Stromal cell of bone marrow (primary cell): ENCODE measurements at places on chromosomes 2 and 18.

DNA sequence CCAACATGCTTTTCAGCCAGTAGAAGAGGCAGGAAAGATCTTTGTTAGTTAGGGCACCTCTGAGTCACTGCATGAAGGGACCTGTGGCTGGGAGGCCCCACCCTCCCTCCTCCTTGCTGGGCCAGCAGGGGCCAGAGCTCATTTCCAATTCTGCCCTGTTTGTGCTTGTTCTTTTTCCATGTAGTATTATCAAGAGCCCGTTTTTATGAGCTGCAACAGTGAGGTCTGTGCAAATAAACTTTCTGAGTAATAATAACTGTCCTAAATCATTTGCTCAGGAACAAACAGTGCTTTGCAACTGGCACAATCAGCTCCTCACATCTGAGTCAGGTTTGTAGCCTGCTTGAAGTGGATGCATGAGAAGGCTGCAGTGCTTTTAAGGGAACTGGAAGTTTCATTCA lies 128.0 kb downstream of the ARL4C start:
- DNase-seq: no peak

- DNase-seq: no peak
Observed at GRCh38 chr2:33216508-33217182, 259.8 kb upstream of the RASGRP3 start.

DNA sequence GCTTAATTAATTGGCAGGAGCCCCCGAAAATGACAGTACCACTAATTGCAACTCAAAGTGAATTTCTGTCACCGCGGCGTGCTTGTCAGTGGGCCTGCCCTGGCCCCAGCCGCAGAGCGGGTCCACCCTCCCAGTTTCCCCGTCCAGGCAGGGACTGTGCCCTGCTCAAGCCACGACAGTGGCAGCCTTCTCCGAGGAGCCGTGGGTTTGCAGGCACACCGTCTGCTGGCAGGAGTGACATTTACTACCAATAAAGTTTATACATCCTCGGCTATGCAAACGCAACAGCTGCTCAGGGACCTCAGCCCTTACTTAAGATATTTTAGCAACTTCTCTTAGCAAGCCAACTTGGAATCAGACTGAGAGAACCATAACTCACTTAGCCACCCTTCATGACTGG lies 112.7 kb downstream of the GBX2 start:
- DNase-seq: no peak

- DNase-seq: no peak
Observed at GRCh38 chr2:236444187-236444586, 125.4 kb upstream of the ACKR3 start.

- DNase-seq: no peak
Observed at GRCh38 chr2:165647409-165647808, 146.6 kb downstream of the GALNT3 start.

DNA sequence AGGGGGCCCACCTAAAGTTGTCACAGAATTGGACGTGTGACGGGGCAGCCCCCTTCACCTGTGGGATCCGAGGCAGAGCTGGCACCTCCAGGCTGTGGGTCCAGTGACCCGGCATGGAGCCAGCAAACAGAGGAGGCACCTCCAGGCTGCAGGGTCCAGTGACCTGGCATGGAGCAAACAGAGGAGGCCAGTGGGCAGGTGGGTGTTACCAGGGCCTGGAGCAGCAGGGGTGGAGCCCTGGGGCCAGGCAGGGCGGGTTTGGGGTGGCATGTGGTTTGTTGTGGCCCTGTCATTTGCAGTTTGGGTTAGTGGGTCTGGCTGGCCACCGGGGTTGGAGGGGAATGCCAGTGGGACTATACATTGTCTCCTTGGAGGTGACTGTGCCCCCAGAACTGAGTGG lies 68.2 kb downstream of the HPCAL1 start:
- DNase-seq: no peak

- DNase-seq: peak; percentile 91
Observed at GRCh38 chr2:45315861-45316260, 295.2 kb downstream of the SRBD1 start.

GRCh38 chr18:68083131-68083530 lies 566.6 kb upstream of the DSEL start:
- peak; percentile 68 for DNase-seq

DNA sequence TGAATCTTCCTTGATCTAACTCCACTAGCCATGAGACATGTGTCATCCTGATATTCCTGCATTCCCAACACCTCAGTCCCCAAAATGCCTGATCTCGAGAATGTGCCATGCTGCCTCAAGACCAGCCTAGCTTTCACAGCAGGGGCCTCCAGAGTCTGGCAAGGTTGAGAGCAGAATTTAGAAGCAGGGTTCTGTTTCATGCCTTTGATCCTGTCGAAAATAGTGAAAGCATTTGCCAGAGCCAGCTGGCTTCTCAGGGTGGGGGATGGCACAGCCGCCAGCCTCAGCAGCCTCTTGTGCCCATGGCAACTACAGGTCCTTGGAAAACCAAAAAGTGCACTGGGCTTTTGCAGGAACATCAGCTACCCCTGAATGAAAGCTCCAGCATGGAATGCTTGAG lies 143.5 kb downstream of the RTN4 start:
- no peak for DNase-seq

DNA sequence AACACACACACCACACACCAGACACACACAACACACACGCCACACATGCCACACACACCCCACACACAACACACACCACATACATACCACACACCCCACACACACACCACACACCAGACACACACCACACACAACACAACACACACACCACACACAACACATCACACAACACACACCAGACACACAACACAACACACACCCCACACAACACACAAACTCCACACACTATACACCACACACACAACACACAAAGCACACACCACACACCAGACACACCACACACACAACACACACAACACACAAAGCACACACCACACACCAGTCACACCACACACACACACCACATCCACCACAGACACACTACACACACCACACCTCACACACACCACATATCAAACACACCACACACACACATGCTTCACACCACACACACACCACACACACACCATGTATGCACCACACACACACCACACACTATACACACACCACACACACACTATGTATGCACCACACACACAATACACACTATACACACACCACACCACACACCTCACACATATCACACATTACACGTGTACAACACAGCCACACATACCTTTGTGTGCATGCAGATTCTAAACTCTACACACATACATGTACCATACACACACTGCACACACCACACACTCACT lies 72.2 kb downstream of the TMEM18 start:
- DNase-seq: no peak

- DNase-seq: peak; percentile 18
Observed at GRCh38 chr18:34514238-34514637, 195.9 kb upstream of the DTNA start.

GRCh38 chr2:136126021-136126420 lies 8.1 kb upstream of the CXCR4 start:
- DNase-seq: no peak

DNA sequence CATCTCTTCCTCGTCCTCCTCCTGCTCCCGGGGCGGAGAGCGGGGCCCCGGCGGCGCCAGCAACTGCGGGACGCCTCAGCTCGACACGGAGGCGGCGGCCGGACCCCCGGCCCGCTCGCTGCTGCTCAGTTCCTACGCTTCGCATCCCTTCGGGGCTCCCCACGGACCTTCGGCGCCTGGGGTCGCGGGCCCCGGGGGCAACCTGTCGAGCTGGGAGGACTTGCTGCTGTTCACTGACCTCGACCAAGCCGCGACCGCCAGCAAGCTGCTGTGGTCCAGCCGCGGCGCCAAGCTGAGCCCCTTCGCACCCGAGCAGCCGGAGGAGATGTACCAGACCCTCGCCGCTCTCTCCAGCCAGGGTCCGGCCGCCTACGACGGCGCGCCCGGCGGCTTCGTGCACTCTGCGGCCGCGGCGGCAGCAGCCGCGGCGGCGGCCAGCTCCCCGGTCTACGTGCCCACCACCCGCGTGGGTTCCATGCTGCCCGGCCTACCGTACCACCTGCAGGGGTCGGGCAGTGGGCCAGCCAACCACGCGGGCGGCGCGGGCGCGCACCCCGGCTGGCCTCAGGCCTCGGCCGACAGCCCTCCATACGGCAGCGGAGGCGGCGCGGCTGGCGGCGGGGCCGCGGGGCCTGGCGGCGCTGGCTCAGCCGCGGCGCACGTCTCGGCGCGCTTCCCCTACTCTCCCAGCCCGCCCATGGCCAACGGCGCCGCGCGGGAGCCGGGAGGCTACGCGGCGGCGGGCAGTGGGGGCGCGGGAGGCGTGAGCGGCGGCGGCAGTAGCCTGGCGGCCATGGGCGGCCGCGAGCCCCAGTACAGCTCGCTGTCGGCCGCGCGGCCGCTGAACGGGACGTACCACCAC lies 2.1 kb downstream of the GATA6 start:
- DNase-seq: no peak

GRCh38 chr2:120453635-120453998 lies 107.7 kb downstream of the INHBB start:
- DNase-seq: no peak

DNA sequence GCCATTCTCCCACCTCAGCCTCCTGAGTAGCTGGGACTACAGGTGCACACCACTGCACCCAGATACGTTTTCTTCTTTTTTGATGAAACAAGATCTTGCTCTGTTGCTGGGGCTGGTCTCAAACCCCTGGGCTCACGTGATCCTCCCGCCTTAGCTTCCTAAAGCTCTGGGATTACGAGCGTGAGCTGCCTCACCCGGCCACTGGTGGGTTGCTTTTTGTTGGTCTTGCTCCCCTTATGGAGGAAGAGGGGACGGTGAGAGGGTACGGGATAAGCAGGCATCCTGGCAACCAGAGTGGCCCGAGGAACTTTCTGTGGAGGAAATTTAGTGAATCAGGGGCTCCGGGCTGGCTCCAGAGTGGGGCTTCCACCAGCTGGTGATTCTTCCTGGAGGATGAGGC lies 222.3 kb downstream of the HDAC4 start:
- no peak for DNase-seq

DNA sequence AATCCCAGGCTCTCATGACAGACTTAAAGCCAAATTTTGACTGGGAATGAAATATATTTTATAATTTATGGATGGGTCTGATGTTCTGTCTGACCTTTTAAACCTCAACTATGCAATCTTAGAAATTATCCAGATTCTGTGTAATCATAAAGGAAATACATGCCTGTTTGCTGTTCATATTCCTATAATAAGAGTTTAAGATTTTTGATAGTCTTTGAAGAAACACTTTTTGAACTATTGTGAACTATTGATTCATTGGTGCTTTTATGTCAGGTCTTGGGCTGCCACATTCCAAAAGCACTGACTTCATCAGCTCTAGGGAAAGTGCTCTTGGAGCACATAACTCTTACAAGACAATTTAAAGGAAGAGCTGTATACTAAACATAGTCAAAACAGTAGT lies 64.2 kb downstream of the CCDC150 start:
- DNase-seq: no peak

DNA sequence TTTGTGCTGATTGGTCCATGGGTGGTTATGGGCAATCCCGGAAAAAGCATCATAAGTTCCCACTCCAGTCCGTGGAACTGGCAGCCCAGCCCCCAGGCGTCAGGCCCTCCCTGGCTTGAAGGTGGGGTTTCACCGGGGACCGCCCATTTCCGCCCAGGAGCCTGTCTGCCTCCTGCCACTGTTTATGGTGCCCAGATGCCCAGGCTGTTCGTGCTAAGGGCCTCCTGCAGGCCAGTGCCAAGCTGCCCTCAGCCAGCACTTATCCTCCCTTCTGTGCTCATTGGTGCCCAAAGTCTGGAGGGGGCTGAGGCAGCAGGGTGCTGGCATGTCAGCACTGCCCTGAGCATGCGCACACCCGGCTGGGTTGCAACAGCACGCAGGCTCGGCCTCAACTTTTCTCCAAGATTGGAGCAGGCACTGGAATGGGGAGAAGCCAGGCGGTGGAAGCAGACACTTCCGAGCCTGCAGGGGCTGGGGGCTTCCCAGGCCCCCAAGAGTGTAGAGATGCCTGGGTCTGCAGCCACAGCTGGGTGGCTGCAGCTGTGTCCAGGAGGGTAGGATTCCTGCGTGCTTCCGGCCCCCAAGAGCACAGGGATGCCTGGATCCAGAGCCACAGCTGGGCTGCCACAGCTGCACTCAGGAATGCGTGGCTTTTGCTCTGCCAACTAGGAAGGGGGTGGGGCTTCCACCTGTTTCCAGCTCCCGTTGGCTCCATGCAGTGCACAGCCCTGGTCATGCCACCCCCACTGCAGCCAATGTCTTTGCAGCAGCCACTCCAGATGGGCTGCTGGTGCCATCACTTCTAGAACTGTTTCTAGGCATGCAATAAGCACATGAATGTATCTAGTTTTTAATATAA lies 74.0 kb downstream of the AGPS start:
- no peak for DNase-seq

- DNase-seq: peak; percentile 82
Observed at GRCh38 chr2:201466050-201466675, 14.6 kb downstream of the STRADB start.

DNA sequence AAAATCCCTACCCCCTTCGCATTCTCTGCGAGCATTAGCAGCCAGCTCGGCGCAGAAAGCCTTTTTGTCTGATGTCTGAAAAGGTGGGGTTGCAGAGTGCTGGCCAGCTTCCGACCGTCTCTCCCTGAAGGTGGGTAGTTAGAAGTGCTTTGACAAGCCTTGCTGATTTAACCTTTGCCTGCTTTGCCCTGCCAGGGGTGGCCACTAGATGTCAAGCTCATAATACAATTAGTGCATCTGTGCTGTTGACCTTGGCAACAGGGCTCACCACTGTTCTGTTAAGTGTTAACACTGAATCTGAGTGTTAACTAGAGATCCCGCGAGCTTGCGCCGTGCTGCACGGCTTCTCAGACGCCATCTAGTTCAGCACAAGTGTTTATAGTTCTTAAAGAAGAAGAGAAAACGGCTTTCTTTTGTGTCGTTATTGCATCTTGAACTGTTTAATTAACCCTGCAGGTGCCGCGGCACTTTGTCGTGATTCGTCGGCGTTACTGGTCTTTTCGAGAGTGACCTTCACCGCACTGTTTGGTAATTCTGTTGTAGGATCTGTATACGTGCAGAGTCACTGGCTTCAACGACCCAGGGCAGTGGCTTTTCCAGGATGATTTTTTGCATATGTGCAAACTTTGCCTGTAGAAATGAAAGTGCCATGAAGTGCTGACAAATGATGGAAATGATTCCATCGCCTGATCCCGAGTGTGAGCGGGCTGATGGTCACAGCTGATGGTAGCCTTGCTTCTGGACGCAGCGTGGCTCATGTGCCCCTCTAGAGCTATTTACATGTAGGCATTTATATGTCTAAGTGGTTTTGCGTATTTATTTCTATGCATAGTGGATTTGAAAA lies 5.5 kb downstream of the SALL3 start:
- no peak for DNase-seq

DNA sequence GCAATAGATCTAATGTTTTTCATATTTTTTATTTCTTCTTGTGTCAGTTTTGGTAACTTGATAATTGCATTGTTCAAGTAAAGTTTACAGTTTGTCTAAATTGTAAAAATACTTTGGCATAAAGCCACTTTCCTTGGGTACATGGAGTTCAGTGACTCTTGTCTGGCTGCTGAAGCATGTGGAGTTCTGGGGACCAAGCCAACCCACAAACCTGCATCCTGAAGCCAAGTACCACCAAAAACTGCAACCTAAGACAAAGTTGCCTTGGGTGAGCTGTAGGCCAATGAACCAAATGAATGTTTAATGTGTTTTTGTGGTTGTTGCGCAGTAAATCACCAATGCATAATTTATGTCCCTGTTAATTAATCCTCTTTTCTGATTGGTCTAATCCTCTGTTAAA lies 872.6 kb downstream of the BCL11A start:
- DNase-seq: no peak

- DNase-seq: no peak
Observed at GRCh38 chr2:216221811-216222210, 112.7 kb downstream of the XRCC5 start.

GRCh38 chr2:191486584-191487320 lies 191.2 kb upstream of the NABP1 start:
- peak; percentile 98 for DNase-seq
